ENCODE measurements at places on chromosomes 16 and 17.

- no peak for DNase-seq
Observed at GRCh38 chr17:49775546-49776260, 11.8 kb upstream of the FAM117A start.

- no peak for DNase-seq
Observed at GRCh38 chr16:4477966-4478365, 1.8 kb downstream of the HMOX2 start.

DNA sequence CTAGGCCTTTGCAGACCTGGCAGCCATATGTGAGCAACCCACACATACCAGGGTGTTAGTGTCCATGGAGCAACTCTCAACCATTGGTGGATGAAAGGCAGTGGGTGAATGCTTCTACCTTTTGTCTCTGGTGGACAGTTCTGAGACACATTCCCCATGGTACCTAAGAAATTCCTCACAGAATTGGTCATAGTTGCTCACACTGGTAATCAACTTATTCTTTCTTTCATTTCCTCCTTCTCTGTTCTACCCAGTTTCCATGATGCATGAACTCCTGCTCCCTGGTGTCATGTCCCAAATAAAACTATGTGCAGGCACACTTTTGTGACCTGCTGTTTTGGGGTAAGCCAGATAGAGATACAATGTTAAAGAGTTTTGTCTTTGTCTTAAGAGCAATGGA, 33.2 kb upstream of the MPHOSPH6 start:
- DNase-seq: no peak

DNA sequence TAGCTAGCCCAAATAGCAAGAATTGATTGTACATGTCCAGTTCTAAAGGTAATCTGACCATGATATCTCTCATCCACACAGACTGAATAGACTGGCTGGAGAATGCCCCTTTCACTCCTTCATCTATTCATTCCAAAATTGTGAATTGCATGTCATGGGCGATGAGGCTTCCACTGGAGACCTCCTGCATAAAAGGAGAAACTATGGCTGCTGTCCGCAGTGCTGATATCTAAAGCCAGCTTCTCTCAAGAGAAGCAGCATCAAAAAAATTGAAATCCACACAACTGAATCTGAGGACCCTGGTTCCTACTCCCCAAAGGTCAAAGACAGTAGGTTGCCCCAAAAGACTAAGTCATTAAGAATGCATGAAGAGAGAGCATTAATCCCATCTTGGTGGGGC, 7.9 kb upstream of the SCNN1G start:
- DNase-seq: no peak

- no peak for DNase-seq
Observed at GRCh38 chr17:33955461-33955860, 299.6 kb upstream of the CCL2 start.

GRCh38 chr17:76716146-76716838, 5.5 kb upstream of the MXRA7 start:
- peak; percentile 14 for DNase-seq

- DNase-seq: peak; percentile 39
Observed at GRCh38 chr16:57577691-57578224, 35.3 kb downstream of the ADGRG5 start.

DNA sequence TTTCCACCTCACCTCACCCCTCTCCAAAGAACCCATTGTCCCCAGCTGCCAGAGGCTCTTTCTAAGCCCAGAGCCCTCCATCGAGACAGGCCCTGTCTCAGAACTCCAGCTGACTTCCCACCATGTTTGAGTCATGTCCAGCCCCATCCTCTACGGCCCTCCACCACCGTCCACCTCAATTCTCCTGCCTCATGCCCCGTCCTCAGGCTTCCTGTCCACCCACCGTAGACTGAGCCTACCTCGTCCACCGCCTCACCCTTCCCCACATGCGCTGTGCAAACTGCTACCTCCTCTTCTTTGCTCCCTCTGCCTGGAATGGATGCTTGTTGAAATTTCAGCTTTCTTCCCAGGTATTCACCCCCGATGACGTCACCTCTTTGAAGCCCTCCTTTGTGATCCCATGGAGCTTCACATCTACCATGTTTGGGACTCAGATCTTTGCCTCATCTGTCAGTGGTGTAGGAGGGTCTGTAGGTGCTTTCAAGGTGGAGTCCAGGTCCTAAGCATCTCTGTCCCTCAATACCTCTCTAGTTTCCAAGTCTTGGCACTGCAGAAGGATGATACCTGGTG, 149.0 kb downstream of the MRM1 start:
- DNase-seq: no peak

- peak; percentile 17 for DNase-seq
Observed at GRCh38 chr16:22356930-22357634, 17.3 kb downstream of the CDR2 start.

GRCh38 chr16:79185711-79186110, 414.8 kb downstream of the MAF start:
- no peak for DNase-seq

- DNase-seq: no peak
Observed at GRCh38 chr16:11363927-11364258, 18.6 kb downstream of the RMI2 start.

DNA sequence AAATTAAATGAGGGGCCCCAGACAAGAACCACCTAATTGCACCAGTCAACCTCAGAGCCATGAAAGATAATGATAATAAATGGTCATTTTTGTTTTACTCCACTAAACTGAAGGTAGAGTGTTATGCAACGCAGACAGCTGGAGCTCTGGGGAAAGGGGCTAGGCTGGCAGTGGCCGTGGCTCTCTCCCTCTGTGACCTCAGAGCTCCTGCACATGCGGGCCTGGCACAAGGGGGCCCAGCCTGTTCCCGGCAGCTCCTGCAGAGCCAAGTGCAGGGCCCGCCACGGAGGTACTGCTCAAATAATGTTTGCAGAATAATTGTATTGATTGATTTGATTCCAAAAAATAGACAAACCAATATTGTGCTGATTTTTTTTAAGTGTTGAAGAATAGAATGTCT, 109.5 kb downstream of the SALL1 start:
- DNase-seq: no peak

DNA sequence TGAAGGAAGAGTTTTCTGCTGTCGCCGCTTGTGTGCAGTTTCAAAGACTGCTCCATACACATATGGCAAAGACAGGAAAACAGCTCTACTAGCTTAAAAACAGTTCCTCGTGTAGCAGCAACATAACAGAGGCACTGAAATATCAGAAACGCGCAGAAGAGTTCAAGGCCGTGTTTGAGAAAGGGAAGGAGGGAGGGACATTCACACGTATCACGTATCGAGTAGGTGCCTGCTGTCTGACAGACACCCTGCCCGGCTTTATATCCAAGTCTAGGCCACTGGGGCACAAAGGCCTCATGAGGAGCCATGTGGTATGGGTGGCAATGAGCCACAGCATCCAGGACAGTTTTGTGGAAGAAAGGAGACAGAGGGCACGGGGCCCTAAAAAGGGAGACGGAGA, 50.3 kb downstream of the PLXDC1 start:
- no peak for DNase-seq

DNA sequence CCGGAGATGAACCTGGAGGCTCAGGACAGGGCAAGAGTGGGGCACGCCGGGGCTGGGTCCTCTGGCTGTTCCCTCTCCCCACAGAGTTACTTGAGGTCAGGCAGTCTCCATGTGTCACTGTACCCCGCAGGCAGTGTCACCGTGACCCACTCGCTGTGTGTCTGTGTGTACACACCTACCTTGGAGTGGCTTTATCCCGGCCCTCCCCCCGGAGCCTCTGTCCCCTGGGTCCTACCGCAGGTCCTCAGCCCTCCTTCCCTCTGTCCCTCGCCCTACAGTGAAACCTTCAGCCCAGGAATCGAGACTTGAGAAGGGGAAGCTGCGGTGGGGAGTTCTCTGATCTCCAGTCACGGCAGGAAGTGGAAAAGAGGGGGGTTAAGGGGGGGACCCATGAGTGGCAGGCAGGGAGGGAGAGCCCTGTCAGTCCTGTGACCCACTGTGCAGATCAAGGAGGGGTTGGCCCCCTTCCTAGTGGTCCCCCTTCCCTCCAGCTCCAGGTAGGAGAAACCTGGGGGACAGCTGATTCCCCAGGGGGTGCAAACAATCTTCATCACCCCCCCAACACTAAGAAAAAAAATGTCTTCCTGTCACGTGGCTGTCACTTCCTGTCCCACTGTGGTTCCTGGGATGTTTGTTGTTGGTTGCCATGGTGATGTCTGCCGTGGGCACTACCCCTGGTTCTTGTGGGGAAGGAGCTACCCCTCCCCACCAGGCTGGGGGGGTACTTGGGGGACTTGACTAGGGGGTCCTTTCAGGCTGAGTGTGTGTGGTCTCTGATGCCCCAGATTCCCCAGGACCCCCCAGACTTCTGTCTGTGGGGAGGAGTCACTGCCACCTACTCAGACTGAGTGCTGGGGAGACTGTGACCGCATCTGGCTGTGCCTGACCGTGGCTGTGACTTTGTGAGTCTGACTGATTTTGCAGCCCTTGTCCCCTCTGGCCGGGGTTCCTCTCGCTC, 13.7 kb downstream of the RARA start:
- peak; percentile 89 for DNase-seq

- DNase-seq: no peak
Observed at GRCh38 chr16:35180970-35181369, 1721.6 kb downstream of the TP53TG3F start.
